ENCODE measurements at places on chromosomes 4 and X.

- no peak for DNase-seq
These were observed 13.0 kb downstream of the SEPTIN11 start for GRCh38 chr4:76962406-76963130.

- DNase-seq: no peak
These were observed 69.2 kb upstream of the MTM1 start for GRCh38 chrX:150499240-150499639.

GRCh38 chrX:20571611-20572010, 304.9 kb upstream of the RPS6KA3 start:
- DNase-seq: no peak

- DNase-seq: no peak
These were observed 13.4 kb downstream of the DHRSX start for GRCh38 chrX:2487366-2487765.

GRCh38 chrX:74297766-74298165, 6.2 kb upstream of the ZCCHC13 start:
- DNase-seq: no peak

DNA sequence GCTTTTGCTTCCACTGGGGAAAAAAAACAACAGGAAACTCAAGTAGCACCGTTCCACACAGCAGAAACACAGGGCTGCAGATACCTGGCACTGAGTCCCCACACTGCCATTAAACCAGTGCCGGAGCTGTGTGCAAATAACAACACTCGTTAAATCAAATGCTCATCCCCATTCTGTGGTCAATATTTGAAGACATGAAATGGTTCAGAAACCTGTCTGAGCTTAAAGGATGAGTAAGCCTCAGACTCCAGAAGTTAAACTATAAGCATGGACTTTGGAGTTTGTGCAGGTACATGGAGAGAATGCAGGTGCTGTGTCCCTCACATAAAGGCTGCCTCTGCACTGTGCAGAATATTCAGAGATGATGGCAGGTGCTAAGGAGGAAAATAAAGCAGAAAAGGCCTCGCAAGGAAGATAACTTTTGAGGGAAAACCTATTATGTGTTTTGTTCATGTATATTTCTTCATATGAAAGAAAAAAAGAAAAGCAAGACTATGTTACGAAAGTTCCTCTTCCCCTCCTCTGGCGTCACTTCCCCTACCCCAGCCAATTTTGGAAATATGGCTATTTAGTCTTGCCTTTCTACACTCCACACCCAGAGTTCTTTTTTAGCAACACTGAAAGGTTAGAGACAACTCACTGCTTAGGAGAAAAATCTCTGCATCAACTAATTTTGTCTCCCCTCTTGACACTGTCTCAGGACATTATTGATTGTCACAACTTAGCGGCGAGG, 4.6 kb downstream of the MPP1 start:
- DNase-seq: no peak

GRCh38 chr4:151012820-151013219, 2.3 kb downstream of the LRBA start:
- no peak for DNase-seq

DNA sequence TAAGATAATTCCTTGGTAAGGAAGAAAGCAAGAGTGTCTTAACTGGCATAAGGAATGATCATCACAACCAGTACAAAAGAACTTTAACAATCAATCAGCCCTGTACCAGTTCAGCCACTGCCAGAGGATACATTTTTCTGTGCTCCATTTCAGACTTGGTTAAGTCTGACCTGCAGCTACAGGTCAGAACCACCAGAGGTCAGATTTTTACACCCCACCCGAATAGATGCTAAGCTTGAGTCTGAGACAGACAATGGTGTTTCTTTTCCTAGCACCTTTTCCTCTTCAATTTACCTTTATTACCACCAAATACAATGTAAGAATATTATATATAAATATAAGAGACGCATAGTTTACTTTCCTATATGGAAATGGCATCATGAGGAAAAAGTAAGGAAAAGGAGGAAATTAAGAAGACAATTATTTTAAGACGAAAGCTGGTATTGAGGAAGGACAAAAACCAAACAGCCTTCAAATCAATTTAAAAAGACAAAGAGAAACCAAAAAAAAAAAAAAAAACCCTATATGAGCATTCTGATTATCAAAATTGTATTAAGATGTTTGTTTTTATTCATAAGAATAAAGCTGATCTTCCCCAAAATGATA, 215.3 kb upstream of the TTC29 start:
- DNase-seq: no peak

DNA sequence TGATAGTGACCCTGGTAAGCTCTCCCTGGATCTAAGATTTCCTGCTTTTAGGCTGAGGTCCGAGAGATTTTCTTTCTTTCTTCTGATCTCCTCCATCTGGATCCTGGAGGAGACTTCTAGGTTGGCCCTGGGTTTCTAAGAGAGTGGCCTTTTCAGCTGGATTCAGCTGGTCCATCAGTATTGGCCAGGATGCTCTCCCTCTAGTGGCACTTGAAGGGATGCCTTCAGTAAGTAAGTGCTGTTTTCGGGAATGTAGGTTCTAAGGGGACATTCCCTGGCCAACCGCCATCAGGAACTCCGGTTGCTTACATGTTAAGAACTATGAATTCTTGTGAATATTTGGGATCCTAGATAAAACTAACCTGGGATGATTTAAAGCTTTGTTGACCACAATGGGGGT, 56.9 kb downstream of the SERTM2 start:
- DNase-seq: no peak

GRCh38 chr4:6121941-6122340, 78.4 kb downstream of the JAKMIP1 start:
- DNase-seq: no peak

- DNase-seq: no peak
These were observed 1.2 kb upstream of the ZNF827 start for GRCh38 chr4:145939856-145940255.

DNA sequence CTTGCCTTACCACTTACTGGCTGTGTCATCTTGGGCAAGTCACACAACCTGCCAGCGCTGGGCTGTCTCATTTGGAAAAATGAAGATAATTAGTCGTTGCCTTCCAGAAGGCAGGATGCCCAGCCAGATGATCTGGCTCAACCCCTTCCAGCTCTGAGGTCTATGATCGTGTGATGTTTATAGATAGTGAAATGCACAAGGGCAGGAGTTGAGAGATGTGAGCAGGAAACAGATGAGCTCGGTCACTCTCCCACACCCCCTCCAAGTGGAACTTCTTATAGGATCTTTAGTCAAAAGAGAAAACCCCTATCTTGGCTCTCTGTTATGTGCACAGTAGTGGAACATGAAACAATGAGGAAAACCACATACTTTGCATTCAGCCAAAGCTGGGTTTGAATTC, 336.8 kb upstream of the PPARGC1A start:
- no peak for DNase-seq

DNA sequence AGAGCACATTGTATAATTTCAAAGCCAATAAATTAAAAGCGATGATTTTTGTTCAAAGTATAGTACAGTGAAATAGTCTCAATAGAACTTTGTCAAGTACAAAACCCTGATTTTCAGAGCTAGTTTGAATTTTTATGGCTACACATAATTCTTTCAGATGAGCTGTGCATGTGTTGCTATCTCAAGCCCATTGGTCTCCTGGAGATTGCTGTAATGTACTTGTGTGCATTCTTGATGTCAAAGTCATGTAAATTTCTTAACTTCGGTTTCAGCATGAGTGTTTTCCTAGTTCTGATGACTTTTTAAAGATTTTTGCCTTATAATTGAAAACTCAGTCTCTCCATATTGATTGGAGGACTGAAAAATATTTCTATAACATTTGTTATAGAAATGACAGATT, 200.8 kb downstream of the CEP135 start:
- DNase-seq: no peak

DNA sequence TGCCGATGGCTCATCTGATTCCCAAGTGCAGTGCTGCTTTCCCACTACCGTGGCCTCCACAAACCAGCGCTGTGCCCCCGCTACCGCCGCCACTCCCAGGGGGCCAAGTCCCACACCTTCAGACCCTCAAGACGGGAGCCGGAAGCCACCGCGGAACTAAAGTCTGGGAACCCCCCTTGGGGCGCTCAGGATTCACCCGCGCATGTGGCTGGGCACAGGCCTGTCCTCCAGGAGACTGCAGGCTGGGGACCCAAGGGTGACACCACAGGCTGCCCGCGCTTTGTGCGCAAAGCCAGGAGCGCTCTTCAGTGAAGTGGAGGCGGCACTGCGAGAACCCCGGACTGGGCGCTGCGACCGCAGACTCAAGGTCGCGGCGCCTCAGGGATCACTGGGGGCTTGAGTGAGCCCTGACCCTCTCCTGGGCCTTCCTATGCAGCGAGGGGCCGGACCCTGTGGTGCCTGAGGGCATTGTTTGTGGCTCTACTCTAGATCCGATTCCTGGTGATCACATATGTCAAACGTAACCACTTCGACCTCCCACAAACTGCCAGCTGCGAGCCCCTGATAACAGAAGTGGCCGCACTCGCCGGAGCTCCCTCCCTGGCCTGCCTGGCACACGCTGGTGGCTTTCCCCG, 20.4 kb upstream of the TBC1D14 start:
- DNase-seq: no peak

DNA sequence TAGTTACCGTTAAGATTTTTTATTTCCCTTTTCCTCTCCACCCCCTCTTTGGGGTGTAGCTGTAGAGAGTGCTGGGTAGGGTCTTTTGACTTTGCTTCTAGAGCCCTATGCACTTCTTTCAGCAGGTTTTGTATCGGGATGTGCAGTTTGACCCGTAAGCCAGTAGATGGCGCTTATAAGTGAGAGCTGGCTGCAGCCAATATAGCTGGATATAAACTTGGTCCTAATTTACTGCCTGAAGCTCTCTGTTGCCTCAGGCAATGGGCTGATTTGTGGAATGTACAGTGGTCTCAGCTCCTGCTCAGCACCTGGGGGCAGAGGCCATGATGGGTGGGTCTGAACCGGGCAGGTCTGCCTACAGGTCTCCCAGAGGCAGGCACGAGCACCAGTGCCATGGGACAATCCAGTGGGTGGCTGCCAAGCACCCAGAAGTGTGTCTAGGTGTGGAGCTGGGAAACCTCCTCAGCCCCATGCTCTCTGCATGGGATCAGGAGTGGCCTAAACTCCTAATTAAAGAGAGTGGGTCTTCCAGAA, 146.5 kb downstream of the SPANXN1 start:
- DNase-seq: no peak

GRCh38 chr4:67236788-67237187, 308.5 kb downstream of the CENPC start:
- DNase-seq: no peak

- no peak for DNase-seq
These were observed 174.3 kb downstream of the GPM6A start for GRCh38 chr4:175637762-175638161.

DNA sequence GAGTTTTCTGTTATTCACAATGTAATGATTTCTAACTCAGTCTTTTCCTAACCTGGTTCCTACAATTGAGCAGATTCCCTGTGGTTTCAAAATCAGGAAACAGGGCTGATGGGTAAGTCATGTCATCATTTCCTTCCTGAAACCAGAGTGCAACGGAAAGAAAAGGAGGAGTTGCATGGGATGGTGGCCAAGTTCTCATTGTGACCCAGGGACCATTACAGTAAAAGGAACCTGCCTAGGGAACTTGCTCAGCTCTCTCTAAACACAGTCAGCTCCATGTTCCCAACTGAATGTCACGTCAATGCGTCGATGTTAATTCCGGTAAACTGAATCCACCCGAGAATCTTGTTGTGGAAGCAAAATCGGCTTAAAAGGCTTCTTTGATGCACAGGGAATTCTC, 51.2 kb downstream of the LGI2 start:
- no peak for DNase-seq

DNA sequence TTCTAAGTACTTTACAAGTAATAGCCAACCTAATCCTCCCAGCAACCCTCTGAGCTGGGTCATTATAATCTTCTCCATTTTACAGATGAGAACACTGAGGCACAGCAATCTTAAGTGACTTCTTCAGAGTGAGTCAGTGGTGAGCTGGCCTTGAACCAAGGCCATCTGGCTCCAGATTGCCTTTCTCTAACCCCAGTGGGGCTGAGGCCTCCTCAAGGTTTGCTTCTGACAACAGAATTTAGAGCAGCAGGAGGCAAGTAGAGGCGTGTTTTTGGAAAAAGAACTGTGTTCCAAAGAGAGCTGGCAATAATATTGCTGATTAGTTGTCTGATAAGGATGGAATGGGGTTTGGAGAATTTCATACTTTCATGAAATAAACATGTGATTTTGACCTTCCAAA, 41.2 kb downstream of the PIR start:
- DNase-seq: no peak

- DNase-seq: no peak
These were observed 1.8 kb downstream of the MAOB start for GRCh38 chrX:43880425-43880824.

DNA sequence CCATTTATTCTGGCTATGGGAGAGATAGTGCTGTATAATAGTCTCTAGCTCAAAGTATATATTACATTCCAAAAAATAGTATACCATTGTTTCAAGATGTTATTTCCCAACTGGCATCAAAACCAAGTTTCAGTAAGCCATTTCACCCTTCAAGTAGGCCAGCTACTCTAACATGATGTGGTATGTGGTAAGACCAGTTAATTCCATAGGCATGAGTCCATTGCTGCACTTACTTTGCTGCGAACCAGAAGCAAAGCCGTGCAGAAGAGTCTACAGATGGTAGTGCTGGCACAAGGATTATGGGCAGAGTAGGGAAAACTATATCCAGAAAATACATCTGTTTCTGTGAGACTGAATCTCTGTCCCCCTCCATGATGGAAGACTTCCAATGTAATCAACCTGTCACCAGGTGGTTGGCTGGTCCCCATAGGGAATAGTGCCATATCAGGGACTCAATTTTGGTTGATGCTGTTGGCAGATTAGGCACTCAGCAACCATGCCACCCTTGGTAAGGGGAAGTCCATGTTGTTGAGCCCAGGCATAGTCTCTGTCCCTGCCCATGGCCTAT, 49.8 kb upstream of the HSD17B10 start:
- no peak for DNase-seq

DNA sequence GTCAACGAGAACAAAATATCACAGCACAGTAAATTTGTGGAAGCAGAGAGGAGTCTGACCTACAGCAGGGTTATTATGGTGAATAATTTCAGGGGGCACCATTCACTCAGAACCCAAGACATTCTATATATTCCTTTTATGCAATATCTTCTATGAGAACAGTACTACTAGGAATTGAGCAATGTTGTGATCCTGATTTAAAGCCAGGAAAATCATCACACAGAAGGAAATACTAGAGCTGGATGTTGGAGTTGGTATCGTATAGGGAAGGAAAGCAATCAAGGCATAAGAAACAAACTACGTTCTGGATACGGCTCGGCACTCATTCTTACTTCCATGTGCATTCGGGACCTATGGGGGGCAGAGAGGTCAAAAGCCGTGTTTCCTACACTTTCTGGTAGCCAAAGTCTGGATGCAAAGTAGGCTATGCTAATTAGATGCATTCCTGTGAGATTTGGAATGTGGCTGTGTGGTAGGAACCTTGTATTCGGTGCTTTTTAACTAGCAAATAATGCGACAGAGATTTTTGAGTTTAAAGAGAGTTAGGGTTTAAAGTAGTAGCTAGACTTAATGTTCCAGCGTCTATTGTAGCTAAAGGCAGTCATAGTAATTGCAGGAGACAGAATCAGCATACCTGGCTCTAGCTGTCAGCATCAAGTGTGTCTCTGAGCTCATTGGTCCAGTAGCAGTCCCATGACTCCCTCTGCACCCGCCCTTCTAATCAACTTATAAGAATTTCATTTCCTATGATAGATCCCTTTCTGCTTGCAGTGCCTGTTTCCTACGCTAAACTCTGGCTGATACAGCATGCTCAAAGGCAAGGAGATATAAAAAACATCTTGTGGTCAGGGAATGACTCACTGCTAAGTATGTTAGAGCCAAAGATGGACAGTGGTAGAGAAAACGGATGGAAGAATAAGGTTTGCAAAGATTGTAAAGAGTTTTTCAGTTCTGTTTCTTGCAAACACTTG, 43.3 kb upstream of the PDGFC start:
- no peak for DNase-seq

GRCh38 chr4:78154972-78155590, 98.0 kb downstream of the FRAS1 start:
- DNase-seq: no peak

Data from NCI-H1436 treated with DMSO at 0.1 percent for 48 hours (cell line).